ENCODE measurements at places on chromosomes 1 and 21.

GRCh38 chr1:22224091-22224490, 81.2 kb upstream of the WNT4 start:
- DNase-seq = no peak

DNA sequence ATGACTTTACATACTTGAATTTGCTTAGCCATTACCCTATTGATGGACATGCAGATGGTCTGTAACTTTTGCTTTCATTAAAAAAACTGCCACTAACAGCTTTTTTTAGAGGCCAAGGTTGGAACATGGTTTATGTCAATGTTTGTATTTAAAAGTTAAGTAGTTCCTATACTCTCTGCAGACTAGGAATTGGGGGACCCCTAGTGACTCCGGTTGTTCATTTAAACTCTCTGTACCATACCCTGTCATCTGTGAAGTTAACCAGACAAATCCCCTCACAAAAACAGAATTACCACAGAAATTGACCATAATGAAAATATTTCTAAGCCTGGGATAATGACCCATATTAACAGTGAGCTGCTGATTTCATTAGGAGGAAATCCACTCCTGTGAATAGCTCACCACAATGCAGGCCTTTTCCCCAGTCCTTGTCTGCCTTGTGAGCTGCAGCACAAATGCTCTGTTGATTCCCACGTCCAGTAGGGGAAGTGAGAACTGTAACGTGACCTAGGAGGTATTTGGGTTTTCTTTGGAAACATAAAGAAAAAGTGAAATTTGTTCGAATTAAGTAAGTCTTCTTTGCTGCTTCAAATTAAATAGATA, 30.2 kb upstream of the CD101 start:
- no peak for DNase-seq

GRCh38 chr21:36509973-36510664, 30.2 kb upstream of the CLDN14 start:
- DNase-seq = no peak

- DNase-seq = no peak
These were observed 20.6 kb downstream of the SCAF4 start for GRCh38 chr21:31711326-31711725.

DNA sequence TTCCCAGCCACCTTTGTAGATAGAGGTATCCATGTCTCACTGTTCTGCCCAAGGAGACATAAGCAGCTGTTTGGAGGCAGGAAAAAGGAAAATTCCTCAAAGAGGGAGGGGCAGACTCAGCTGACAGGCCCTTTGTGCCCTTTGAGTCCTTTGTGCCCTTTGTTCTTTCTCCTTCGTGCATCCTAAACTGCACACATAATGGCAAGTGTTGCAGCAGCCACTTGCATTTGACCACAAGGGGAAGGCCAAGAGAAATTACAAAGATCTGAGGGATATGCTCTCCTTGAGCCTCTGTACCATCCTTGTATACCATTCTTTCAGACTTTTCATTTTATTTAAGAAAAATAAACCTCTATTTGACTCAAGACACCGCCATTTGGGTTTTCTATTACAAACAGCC, 71.8 kb upstream of the PKN2 start:
- no peak for DNase-seq

GRCh38 chr21:33945652-33946270, 30.2 kb upstream of the ATP5PO start:
- no peak for DNase-seq

DNA sequence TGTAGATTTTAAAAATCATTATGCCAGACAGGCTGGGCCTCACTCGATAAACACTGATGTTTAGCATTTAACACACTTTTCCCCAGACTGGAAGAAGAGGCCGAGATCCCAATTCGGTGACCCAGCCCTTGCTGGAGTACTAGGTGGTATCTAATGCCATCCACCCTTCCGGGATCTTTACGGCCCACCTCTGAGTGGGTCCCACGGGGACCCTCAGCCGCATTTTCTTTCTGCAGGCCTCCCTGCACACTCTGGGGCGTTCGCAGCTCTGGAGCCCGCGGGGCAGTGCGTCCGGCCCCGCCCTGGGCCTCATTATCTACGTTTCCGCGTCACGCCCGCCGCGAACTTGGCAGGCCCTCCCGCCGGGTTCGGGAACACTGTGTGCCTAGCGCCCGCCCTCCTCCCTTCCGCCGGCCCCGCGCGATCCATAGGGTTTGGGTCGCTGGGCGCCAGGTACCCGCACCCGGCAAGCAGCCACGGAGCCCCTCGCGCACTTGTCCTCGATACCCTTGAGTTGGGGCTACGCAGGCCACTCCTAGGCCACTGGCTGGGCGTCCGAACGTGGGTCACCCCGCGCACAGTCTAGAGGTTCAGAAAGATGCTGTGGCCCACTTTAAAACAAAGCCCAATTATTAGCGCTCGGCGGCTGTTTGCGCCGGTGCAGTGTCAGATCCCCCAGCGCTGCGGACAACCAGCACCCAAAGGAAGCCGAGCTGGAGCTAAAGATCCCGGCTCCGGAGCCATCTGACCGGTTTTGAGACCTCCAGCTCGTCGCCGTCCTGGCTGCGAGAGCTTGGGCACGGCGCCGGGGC, 950 bp upstream of the EVA1C start:
- peak; percentile 27 for DNase-seq

GRCh38 chr1:234782791-234783190, 172.8 kb upstream of the IRF2BP2 start:
- DNase-seq = no peak

GRCh38 chr1:41102653-41103052, 81.1 kb upstream of the SLFNL1 start:
- DNase-seq = peak; percentile 26

- no peak for DNase-seq
These were observed 103.1 kb downstream of the SLC16A1 start for GRCh38 chr1:112852934-112853333.

DNA sequence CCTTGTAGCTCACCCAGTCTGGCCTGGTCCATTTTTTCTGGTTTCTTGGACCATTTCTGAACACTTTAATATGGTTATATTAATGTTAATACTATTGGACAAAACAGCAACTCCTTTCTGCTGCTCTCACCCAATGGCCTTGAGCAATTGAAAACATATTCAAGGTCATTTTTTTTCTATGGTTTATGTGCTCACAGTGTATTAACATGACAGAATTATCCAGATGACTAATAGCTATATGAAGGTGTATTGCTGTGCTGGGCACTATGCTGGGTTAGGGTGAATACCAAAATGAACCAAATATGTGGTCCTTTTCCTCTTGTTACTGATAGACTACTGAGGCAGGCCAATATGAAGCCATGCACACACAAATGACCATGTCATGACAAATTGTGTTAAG, 591.6 kb upstream of the PLXNA2 start:
- no peak for DNase-seq

- no peak for DNase-seq
These were observed 151.3 kb downstream of the RUNX1 start for GRCh38 chr21:34897828-34898227.

- no peak for DNase-seq
These were observed 715.4 kb downstream of the LTN1 start for GRCh38 chr21:28277324-28277723.

DNA sequence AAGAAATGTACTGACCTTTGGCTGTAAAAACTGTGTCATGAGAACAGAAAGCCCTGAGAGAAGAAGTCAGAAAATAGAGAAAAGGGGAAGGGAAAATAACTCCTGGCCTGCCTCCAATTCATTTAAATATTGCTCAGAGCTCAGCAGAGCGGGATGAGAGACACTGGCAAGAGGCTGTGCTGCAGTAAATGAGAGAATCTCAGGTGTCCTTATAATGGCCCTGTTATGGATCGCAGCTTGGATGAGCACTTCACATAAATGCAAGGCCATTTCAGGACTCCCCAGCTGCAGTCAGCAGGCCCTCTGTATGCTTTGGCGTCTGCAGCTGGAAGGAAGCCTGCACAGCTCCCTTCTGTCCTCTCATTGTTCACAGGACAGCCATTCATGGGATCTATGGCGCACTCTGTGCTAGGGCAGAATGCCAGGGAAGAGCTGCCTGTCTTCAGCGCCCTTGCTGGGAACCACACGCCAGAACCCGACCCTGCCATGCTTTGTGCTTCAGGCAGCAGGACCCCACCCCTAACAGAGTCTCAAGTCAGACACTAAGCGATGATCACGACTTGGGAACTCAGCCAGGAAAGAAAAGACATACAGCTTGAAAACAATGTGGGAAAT, 20.7 kb upstream of the ABCB10 start:
- DNase-seq = no peak

- DNase-seq = no peak
These were observed 73.8 kb upstream of the MORC3 start for GRCh38 chr21:36246080-36246631.

DNA sequence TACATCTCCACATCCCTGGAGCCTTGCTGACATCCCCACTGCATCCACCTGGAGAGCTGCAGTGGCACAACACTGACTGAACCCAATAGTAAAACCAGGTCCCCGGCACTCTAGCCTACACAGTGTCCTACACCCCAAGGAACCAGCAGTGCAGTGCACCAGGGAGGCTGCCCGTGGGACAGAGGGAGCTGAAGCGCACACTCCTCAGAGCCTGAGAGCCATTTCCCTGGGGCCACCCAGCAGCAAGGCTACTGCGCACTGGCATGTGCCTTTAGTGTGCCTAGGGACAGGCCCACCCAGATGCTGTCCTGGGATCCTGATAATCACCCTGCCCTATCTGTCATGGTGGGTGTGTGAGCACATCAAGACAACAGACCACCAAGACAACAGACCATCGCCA, 31.9 kb downstream of the NSL1 start:
- DNase-seq = no peak

GRCh38 chr1:115056395-115056798, 26.8 kb downstream of the TSHB start:
- DNase-seq = peak; percentile 90

GRCh38 chr1:27528818-27529703, 39.1 kb upstream of the WASF2 start:
- peak; percentile 64 for DNase-seq

- DNase-seq = no peak
These were observed 8.4 kb downstream of the TIPRL start for GRCh38 chr1:168187177-168187576.

- no peak for DNase-seq
These were observed 167.9 kb downstream of the ADSS2 start for GRCh38 chr1:244283772-244284171.

GRCh38 chr1:160377585-160378206, 10.8 kb downstream of the NHLH1 start:
- DNase-seq = peak; percentile 68

DNA sequence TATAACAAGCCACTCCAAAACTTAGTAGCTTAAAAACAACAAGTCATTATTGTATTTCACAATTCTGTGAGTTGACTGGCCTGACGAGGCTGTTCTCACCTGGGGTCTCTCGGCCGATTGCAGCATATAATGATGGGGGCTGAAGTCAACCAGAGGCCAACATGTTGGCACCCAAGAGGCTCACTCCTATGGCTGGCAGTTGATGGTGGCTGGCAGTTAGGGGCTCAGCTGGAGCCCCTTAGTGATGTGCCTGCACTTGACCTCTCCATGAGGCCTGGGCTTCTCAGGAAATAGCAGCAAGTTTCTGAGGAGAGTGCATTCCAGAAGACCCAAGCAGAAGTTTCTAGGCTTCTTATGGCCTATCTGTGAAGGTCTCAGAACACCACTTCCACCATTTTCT, 459.4 kb downstream of the NPHP4 start:
- no peak for DNase-seq

DNA sequence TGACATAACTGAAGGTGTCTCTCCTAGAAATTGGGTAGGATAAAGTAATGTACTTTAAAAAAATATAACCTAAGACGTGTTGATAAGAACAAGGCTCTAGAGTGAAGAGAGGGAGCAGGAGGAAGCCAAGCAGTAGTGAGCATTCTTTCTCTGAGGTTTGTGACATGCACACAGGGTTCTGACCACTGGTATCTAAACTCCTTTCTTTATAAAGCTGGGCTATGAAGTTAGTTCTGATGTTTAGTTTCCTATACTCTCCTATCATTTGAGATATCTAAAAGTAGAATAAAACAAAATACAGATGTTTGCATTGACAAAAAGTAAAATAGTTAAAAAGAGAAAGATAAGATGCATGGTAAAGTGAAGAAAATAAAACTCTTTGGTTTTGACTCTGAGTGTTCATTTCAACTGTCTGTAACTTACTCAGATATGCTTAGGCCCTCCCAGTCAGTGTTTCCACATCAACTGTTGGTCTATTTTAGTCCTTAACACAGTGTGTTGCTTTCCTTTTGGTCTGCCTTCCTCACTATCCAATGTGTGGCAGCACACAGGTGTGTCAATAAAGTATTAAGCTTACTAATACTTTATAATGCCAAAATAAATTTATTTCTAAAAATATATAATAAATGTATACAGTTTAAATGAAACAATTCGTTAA, 543.5 kb downstream of the PTPRC start:
- no peak for DNase-seq

DNA sequence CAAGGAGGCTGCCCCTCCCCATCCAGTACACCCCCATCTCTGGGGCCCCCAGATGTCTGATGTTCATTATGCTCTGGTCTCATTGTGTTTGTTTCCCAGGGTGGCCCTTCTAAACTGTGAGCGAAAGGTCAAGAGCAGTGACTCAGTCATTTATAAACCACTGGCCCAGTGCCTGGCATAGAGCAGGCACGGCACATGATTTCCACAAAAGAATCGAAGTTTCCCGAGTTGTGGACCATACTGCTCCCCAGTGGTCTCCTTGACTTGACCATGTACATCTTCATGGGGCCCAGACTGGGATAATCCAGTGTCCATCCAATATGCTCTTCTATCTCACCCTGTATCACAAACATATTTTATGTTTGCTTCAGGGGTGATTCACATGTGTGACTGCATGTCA, 153.3 kb downstream of the NR5A2 start:
- no peak for DNase-seq
